ENCODE measurements at places on chromosomes 7 and 10.
A peak's percentile ranks its signal among the peaks of the same experiment; 100 is the strongest.

- no peak for DNase-seq
These were observed 31.6 kb downstream of the IKZF1 start for GRCh38 chr7:50335795-50336754.

DNA sequence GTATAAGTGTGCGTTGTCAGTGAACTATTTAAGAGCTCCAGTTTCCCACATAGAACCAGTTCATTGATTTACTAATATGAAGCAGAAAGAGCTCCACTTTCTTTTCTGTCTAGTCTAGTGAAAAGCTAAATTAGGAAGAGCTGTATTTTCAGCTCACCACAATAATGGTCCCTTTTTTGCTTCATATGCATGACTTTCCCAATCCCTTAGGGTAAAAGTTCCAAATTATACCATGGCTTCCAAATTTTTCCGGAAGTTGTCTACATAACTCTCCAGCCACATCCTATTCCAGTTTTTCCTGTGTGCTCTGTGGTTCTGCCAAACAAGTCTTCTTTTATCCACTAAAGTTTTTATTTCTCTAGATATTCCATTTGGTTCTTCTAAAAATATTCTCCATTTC, 685.2 kb downstream of the REEP3 start:
- DNase-seq, result no peak

- DNase-seq, result no peak
These were observed 91.0 kb downstream of the MET start for GRCh38 chr7:116762971-116763370.

GRCh38 chr10:36499693-36500092, 625.7 kb upstream of the ANKRD30A start:
- DNase-seq, result no peak

- DNase-seq, result no peak
These were observed 33.7 kb downstream of the CTTNBP2 start for GRCh38 chr7:117839507-117839906.

- no peak for DNase-seq
These were observed 302.7 kb upstream of the MEOX2 start for GRCh38 chr7:15989194-15989593.

DNA sequence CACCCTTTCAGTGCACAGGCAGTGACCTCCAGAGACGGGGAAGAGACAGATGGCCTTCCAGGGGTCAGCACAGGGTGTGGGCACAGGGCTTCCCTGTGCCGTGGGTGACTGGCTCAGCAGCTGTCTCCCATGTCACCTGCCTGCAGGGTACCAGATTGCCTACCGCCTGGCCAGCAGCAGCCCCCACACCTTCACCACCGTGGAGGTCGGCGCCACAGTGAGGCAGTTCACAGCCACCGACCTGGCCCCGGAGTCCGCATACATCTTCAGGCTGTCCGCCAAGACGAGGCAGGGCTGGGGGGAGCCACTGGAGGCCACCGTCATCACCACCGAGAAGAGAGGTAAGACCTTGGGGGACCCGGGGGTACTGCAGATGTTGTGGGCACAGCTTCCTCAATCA, 536.5 kb upstream of the FOXK1 start:
- no peak for DNase-seq

DNA sequence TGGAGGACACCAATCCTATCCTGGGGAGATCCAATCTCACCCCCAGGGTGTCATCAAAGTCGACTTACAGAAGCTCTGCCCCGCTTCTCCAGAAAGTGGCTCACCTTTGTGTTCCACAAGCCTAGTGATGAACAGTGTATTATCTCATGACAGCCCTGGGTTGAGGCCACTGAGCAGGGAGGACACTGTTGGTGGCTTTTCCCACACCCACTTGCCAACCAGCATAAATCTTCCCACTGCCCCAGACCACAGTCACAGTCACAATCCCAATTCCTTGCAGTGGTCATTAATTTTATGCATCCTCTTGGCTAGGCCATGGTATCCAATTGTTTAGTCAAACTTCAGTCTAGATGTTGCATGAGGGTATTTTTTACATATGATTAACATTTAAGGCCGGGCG, 18.4 kb downstream of the TNS3 start:
- no peak for DNase-seq

DNA sequence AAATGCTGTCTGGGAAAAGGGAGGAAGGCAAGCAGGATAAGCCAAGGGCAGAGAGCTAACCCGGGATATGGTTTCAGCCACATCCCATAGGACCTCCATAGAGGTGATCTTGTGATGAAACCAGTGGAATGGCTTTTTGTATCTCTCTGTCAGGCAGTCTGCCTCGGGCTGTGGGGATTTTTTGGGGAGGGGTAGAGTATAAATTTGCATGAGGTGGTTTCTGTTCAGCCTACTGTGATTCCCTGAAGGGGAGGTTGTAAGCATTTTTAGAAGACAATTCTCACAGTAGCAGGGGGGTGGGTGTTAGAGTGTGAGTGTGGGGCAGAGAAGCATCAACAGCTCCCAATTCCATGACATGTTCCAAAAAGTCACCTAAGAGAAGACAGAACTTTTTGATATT, 11.8 kb downstream of the OR9A2 start:
- DNase-seq, result no peak

GRCh38 chr10:70169649-70170364, 507 bp downstream of the SAR1A start:
- DNase-seq, result no peak

- no peak for DNase-seq
These were observed 610.0 kb downstream of the KCNMA1 start for GRCh38 chr10:77027576-77027975.

GRCh38 chr7:47937065-47937687, 11.1 kb downstream of the PKD1L1 start:
- no peak for DNase-seq

- DNase-seq, result no peak
These were observed 40.8 kb downstream of the RBM20 start for GRCh38 chr10:110684800-110685446.

GRCh38 chr10:69338133-69338456, 59.8 kb downstream of the HK1 start:
- no peak for DNase-seq

DNA sequence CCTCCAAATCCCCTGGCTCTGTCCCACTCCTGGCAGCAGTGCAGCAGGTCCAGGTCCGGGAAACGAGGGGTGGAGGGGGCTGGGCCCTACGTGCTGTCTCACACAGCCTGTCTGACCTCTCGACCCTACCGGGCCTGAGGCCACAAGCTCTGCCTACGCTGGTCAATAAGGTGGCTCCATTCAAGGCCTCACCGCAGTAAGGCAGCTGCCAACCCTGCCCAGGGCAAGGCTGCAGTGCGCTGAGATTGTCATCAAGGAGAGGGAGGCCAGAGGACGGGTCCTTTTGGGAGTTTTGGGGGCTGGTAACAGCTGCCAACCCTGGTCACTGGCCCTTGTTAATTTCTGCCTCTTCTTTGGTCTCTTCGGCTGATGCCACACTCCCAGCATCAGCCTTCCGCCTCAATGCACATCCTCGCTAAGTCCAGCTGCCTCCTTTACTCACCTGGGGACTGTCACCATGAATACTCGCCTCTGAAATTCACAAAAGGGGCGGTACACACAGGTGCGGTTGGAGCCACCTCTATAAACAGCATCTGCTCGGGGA, 3.5 kb downstream of the EPO start:
- no peak for DNase-seq

DNA sequence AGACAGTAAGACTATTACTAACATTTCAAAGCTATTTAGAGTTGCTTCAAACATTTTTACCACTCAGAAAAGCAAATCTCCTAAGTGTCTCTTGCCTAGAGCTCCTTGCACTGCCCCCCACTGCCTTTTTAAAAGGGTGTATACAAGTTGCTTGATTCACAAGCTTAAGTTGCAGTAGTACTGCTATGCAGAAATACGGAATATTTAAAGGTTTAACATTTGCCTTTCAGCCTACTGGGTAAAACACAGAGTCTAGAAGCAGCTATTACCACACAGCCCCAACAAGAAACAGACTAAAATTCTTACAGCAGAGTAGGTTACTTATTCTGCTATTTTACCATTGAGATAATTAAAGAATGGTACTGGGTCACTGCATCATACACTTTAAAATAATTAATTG, 128.5 kb downstream of the CNOT4 start:
- DNase-seq, result no peak

- no peak for DNase-seq
These were observed 23.8 kb upstream of the ZNF735 start for GRCh38 chr7:64183126-64183742.

DNA sequence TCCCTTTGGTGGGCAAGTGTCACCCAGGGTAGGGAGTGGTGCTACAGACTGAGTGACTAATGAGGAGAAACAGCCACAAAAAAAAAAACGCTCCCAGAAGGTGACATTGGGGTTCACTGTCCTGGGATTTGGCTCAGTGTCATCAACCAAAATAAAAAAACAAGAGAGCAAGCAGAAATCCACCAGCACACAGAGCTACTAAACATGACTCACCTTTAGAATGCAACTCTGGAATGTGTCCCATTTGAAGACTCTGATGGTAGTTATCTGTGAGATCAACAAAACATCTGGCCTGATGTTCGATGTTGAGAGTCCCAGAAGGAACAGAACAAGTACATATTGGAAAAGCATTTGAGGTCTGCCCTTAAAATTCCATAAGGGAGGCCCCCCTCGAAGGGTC, 200.3 kb upstream of the LYZL2 start:
- no peak for DNase-seq

GRCh38 chr7:34696415-34696814, 38.4 kb downstream of the NPSR1 start:
- DNase-seq, result no peak

DNA sequence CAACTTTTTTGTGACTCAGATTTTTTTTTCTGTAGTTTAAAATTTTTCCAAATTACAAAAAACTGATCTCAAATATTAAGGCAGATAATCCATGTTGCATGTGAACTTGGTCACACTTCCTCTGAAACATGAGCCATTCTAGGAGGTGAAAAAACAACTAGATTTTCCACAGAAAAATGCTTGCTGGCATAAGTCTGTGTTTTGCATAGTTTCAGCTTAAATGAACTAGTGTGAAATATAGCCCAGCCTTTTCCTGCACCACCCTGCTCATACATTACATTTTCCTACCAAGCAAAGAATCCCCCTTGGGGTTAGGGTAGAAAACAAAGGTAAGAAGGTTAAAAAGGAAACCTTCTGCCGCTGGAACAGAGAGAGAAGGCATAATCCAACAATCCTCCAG, 48.2 kb downstream of the SLC25A13 start:
- no peak for DNase-seq

GRCh38 chr7:130160455-130160854, 44.8 kb downstream of the TMEM209 start:
- DNase-seq, result no peak

DNA sequence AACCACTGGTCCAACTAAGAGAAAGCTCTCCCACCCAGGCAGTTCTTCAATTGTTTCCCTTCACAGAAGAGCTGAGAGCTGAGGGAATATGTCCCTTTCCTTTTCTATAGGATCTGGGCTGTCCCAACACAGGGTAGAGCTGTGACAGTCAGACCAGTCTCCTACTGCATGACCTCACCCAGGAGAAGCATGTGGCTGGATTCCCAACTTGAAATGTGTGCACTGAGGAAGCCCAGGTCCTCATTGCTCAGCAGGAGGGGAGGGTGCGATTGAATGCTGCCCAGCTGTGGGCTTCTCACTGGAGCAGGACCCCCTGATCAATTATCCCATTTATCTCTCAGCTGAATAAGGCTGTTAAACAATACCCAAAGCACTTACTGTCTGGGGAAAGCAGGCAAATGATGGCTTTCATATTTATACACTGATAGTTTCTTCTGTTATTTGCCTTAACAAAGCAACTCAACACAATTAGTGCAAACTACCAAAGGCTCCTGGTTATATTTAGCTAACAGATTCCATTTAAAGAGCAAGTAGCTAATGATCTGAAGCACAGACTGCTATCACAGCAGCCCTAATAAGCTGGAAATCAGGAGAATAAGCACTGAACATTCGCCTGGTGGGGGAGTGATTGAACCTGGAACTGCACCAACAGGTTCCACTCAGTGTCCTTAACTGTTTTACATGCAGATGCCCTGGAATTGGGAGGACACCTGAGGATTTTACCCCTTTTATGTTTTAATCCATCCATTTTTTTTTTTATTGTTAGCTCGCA, 508.8 kb downstream of the CCSER2 start:
- DNase-seq, result no peak

- DNase-seq, result no peak
These were observed 115.7 kb downstream of the CCDC71L start for GRCh38 chr7:106545275-106545674.

GRCh38 chr7:45461026-45461425, 113.1 kb upstream of the ADCY1 start:
- DNase-seq, result no peak

- no peak for DNase-seq
These were observed 204.4 kb downstream of the DIP2C start for GRCh38 chr10:484925-485661.

- DNase-seq, result no peak
These were observed 443.8 kb downstream of the MAGI2 start for GRCh38 chr7:79009647-79010046.

- DNase-seq, result no peak
These were observed 4.0 kb downstream of the BAMBI start for GRCh38 chr10:28681291-28681763.

GRCh38 chr7:43721193-43721806, 8.0 kb downstream of the COA1 start:
- peak; percentile 9 for DNase-seq

GRCh38 chr7:89549768-89550167, 604.5 kb upstream of the STEAP1 start:
- no peak for DNase-seq

DNA sequence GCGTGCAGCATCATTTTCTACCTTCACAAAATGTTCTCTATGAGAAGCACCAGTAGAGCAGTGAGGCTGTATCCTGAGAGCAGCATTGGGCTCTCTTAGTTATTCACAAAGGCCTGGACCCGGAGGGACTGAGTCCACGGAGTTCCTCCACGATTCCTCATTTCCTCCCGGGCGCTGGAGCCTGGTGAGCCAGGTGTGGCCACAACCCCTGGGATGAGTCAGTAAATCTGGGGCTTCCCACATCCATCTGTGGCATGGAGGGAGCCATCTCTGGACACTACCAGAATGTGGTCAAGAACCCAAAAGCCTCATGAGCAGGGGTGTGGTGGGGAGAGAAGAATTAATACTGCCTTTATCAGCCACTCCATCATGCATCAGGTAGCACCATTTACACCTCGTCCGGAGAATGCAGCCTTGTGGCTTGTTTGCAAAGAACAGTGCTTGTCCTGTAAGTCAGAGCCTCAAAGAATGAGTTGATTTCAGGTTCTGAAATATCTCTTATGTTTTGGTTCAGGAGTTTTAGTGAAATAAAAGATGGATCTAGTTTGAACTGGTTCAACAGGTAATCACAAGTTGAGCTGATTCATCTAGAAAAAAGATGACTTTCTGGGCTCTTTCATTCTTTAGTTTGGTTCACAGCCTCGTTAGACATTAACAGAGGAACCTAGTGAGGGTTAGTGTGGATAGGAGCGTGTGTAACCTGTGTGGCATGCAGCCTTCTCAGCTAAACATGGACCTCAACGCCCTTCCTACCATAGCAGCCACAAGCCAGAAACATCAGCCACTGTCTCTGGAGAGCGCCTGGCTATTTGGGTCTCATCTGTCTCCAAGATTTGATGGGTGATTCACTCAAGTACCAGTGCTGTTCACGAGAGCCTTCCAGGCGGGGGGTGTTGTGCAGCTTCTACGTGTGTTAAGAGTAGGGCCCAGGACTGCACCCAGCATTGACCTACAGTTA, 95.2 kb downstream of the WDR37 start:
- no peak for DNase-seq

GRCh38 chr10:405648-406047, 270.4 kb downstream of the ZMYND11 start:
- DNase-seq, result no peak

GRCh38 chr10:120530699-120531098, 73.7 kb downstream of the PLPP4 start:
- DNase-seq, result no peak

Data from NCI-H2107 (cell line).